ENCODE measurements at places on chromosomes 2 and 18. TPM values are rescaled to one million over a fixed set of nuclear protein-coding genes. Genes with fewer than 3 reads are reported as not detected.
A peak's percentile ranks its signal among the peaks of the same experiment; 100 is the strongest.

GDF7 gene
- not detected for polyA plus RNA-seq

GRCh38 chr2:122808286-122808969 lies 1053.0 kb downstream of the TSN start:
- DNase-seq, result no peak
- H3K36me3 ChIP-seq, result no peaks in the 10 kb centered on the region
- H3K4me3 ChIP-seq, result no peak overlapping the region
- no peak overlapping the region for H3K27ac ChIP-seq
- no peaks in the 10 kb centered on the region for H3K27me3 ChIP-seq
- no peaks in the 10 kb centered on the region for H3K4me1 ChIP-seq

DNA sequence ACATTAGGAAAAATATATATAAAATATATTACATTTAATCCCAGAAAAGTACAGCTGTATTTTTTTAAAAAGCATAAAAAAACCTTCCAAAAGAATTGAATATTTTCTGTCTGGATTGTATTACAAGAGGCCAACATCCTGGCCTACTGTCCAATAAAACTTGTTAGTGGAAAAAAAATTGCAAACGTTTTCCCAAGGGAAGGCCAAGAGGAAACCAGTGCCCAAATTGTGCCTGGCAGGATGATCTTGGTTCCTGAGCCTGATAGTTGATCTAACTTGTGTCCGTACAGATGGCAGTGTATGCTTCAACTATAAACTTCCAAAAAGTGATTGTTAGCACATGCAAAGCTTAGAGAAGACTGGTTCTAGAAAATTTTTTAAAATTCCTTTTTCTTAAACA lies 90.6 kb upstream of the LPIN2 start:
- peaks cover 8% of the 10 kb centered on the region for H3K4me1 ChIP-seq
- H3K27ac ChIP-seq, result no peak overlapping the region
- H3K4me3 ChIP-seq, result no peak overlapping the region
- no peak for DNase-seq
- H3K36me3 ChIP-seq, result no peaks in the 10 kb centered on the region

GRCh38 chr2:180006231-180006630 lies 866 bp downstream of the CWC22 start:
- no peak for DNase-seq
- H3K4me1 ChIP-seq, result peaks cover 18% of the 10 kb centered on the region
- no peaks in the 10 kb centered on the region for H3K36me3 ChIP-seq
- H3K4me3 ChIP-seq, result peak overlapping the region; percentile 91
- H3K27ac ChIP-seq, result peak overlapping the region; percentile 97

DNA sequence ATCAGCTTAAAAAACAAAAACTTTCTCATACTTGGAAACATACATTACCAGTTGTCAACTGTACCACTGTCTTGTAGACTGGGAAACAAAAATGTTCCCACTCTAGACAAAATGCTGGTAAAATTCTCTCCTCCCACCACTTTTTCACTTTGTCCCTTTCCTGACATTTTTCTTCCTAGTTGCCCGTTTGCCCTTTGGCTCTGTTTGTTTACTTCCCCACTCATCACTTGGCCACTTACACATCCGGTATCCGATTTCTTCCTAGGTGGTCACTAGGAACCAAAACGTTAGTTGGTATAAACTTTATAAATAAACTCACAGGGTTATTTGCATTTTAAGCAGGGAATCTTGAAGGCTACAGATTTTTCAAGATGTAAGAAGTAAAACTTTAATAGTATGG lies 84.9 kb downstream of the METTL4 start:
- no peaks in the 10 kb centered on the region for H3K4me1 ChIP-seq
- no peak for DNase-seq
- H3K27ac ChIP-seq, result no peak overlapping the region
- H3K27me3 ChIP-seq, result no peaks in the 10 kb centered on the region
- no peaks in the 10 kb centered on the region for H3K36me3 ChIP-seq

GRCh38 chr2:135985826-135986393 lies 484 bp upstream of the DARS1 start:
- no peaks in the 10 kb centered on the region for H3K36me3 ChIP-seq
- peak overlapping the region; percentile 97 for H3K27ac ChIP-seq
- H3K4me3 ChIP-seq, result peak overlapping the region; percentile 86
- no peak for DNase-seq
- peaks cover 12% of the 10 kb centered on the region for H3K4me1 ChIP-seq

GRCh38 chr2:106899786-106900530 lies 14.0 kb upstream of the ST6GAL2 start:
- no peak overlapping the region for H3K4me3 ChIP-seq
- H3K36me3 ChIP-seq, result no peaks in the 10 kb centered on the region
- no peak overlapping the region for H3K27ac ChIP-seq
- no peaks in the 10 kb centered on the region for H3K4me1 ChIP-seq
- no peaks in the 10 kb centered on the region for H3K27me3 ChIP-seq

GPAT2 gene
- polyA plus RNA-seq, result 0.06 TPM

DNA sequence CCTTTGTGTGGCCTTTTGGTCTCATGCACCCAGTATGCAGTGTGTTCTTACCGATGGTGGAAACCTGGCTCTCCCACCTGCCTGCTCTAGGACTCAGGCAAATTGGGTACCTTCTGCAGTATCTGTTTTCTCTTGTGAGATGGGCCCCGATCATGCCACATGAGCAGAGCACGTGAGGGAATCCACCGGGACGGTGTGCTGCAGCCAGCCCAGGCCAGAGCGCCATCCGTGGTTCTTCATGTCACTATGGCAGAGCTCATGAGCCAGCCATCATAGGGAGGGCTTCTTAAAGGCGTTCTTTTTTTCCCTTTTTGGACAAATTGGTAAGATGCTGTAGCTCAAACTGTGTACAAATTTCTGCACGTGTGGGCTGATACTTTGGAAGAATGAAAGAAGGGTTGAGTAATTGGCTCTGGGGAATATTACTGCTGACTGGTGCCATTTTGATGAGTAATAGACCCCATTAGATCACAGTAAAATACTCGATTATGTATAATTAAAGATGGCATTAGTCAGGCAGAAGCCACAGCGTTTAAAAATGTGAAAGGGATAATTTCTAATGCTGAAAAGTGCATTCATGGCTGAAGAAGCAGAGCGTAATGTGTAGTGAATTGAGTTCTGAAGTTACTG lies 19.2 kb downstream of the SH3RF3 start:
- H3K4me1 ChIP-seq, result no peaks in the 10 kb centered on the region
- no peak overlapping the region for H3K4me3 ChIP-seq
- DNase-seq, result no peak
- peaks cover 32% of the 10 kb centered on the region for H3K27me3 ChIP-seq

PDE11A gene
- 0.01 TPM for polyA plus RNA-seq

GRCh38 chr18:62061821-62062478 lies 124.9 kb downstream of the PIGN start:
- H3K4me3 ChIP-seq, result no peak overlapping the region
- no peaks in the 10 kb centered on the region for H3K36me3 ChIP-seq
- no peaks in the 10 kb centered on the region for H3K4me1 ChIP-seq
- no peaks in the 10 kb centered on the region for H3K27me3 ChIP-seq

- no peaks in the 10 kb centered on the region for H3K36me3 ChIP-seq
- peaks cover 53% of the 10 kb centered on the region for H3K4me1 ChIP-seq
Observed at GRCh38 chr18:31241900-31242409, 76.0 kb upstream of the DSG1 start.

ANKRD62 gene
- polyA plus RNA-seq, result not detected

DNA sequence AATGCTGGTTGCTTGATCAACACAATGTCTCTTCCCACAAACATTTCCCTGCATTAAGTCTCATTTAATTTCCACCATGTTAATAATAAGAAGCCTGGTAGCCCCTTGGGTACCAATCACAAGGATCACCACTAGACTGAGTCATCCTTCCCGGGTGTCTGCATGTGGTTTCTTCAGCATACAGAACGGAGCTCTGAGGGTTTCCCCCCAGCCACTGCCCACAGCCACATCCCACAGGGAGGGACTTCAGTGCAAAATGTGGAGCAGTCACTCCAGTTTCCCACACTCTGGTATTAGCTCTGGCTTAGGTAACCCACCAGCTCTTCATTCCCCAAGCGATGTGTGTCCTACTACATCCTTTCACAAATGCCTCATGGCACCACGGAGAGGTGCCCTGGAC lies 42.7 kb upstream of the POLE4 start:
- no peak overlapping the region for H3K27ac ChIP-seq
- no peaks in the 10 kb centered on the region for H3K27me3 ChIP-seq
- H3K36me3 ChIP-seq, result no peaks in the 10 kb centered on the region
- H3K4me1 ChIP-seq, result peaks cover 10% of the 10 kb centered on the region
- no peak for DNase-seq
- H3K4me3 ChIP-seq, result no peak overlapping the region

DNA sequence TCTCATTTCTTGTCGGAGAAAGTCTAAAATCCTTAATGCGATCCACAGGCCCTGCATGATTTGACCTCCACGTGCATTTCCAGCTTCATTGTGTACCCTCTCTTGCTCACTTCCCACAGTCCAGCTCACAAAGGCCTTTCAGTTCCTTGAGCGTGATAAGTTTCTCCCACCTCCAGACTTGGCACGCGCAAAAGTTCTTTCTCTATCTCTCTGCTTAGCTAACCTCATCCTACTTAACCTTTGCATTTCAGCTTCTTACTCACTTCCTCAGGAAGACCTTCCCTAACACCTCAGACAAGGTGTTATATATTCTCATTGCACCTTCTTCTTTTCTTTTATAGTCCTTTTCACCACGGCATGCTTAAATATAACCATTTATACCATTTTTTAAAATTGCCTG lies 124.8 kb upstream of the XPO1 start:
- no peak overlapping the region for H3K4me3 ChIP-seq
- H3K27ac ChIP-seq, result no peak overlapping the region
- H3K27me3 ChIP-seq, result no peaks in the 10 kb centered on the region
- H3K36me3 ChIP-seq, result no peaks in the 10 kb centered on the region
- no peak for DNase-seq

DNA sequence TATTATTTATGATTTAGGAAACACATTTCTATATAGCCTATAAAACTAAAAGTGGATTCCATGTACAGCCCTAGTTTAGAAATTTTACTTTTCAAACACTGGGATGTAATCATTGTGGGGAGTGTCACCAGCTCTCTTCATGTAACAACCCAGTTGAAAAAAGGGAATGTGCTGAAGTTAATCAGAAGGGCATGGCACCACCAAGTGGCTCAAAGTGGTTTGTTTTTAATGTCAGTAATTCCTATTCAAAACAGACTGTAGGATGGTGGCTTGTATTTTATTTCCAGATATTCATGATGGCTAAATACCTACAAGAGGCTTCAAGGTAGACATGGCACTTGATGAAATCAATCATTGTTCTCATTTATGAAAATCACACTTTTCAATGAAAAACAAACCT lies 58.1 kb upstream of the TMEM182 start:
- H3K36me3 ChIP-seq, result no peaks in the 10 kb centered on the region
- DNase-seq, result no peak
- H3K4me3 ChIP-seq, result no peak overlapping the region
- peaks cover 4% of the 10 kb centered on the region for H3K27me3 ChIP-seq
- peaks cover under 1% of the 10 kb centered on the region for H3K4me1 ChIP-seq

NAT8 gene
- polyA plus RNA-seq, result not detected

- H3K27me3 ChIP-seq, result no peaks in the 10 kb centered on the region
- H3K4me3 ChIP-seq, result no peak overlapping the region
- H3K27ac ChIP-seq, result no peak overlapping the region
- DNase-seq, result no peak
Observed at GRCh38 chr2:150204451-150204850, 283.0 kb downstream of the RND3 start.

- no peak overlapping the region for H3K27ac ChIP-seq
- H3K4me3 ChIP-seq, result no peak overlapping the region
- DNase-seq, result no peak
- no peaks in the 10 kb centered on the region for H3K4me1 ChIP-seq
Observed at GRCh38 chr18:28522236-28522635, 345.3 kb upstream of the CDH2 start.

GRCh38 chr2:101689114-101689825 lies 8.2 kb upstream of the MAP4K4 start:
- DNase-seq, result no peak
- H3K36me3 ChIP-seq, result no peaks in the 10 kb centered on the region
- H3K27ac ChIP-seq, result no peak overlapping the region
- H3K4me3 ChIP-seq, result no peak overlapping the region
- H3K27me3 ChIP-seq, result no peaks in the 10 kb centered on the region
- no peaks in the 10 kb centered on the region for H3K4me1 ChIP-seq

MOCOS gene
- 2.2 TPM for polyA plus RNA-seq

CIB4 gene
- polyA plus RNA-seq, result not detected

NTSR2 gene
- not detected for polyA plus RNA-seq

GRCh38 chr2:118881490-118882129 lies 34.2 kb upstream of the EN1 start:
- no peak overlapping the region for H3K4me3 ChIP-seq
- no peak overlapping the region for H3K27ac ChIP-seq
- peak; percentile 45 for DNase-seq
- H3K27me3 ChIP-seq, result peaks cover 15% of the 10 kb centered on the region

- H3K27me3 ChIP-seq, result no peaks in the 10 kb centered on the region
- no peaks in the 10 kb centered on the region for H3K4me1 ChIP-seq
- H3K36me3 ChIP-seq, result no peaks in the 10 kb centered on the region
- no peak overlapping the region for H3K4me3 ChIP-seq
Observed at GRCh38 chr2:151999053-151999452, 99.8 kb downstream of the CACNB4 start.

DNA sequence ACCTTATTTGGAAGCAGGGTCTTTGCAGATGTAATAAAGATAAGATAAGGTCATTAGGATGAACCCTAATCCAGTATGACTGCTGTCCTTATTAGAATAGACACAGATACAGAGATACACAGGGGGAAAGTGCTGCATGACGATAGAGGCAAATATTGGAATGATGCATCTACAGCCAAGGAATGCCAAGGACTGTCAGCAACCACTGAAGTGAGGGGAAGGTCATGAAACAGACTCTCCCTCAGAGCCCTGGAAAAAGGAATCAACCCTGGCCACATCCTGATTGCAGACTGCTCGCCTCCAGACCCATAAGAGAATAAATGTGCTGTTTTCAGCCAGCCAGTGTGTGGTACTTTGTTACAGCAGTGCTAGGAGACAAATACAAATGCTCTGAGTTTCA lies 14.8 kb downstream of the TMEM237 start:
- H3K4me3 ChIP-seq, result no peak overlapping the region
- no peak overlapping the region for H3K27ac ChIP-seq
- H3K4me1 ChIP-seq, result no peaks in the 10 kb centered on the region
- H3K36me3 ChIP-seq, result peaks cover 9% of the 10 kb centered on the region

ABCB11 gene
- 0.03 TPM for polyA plus RNA-seq

IL1RL2 gene
- polyA plus RNA-seq, result 1.5 TPM

DNA sequence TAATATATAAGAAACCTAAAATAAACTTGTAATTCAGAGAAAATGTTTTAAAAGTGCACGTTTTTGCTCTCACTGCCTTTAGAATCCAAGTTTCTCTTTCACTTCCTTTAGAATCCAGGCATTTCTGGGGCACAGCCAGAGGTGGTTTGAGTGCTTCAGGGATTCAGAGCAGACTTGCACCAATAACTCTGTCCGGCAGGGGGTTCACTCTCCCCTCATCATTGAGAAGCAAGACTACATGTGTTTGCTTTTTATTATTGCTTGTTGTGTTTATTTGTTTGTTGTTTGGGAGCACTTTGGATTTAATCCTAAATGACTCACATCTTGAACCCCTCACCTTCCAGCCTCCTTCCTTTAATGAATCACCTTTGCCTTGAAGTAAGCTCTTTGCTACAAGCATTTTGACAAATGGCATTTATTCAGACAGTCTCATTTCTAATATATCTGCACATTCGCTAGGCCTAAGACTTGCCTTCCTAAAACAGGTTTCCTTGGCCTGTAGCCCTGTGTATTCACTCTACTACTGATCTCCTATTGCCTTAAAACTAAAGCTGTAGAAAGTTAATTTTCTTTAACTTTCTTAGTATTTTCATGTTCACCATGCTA lies 233.5 kb upstream of the ATP5MC3 start:
- H3K4me1 ChIP-seq, result no peaks in the 10 kb centered on the region
- no peaks in the 10 kb centered on the region for H3K27me3 ChIP-seq
- H3K27ac ChIP-seq, result no peak overlapping the region
- no peak overlapping the region for H3K4me3 ChIP-seq
- no peak for DNase-seq
- H3K36me3 ChIP-seq, result no peaks in the 10 kb centered on the region

- H3K4me1 ChIP-seq, result no peaks in the 10 kb centered on the region
- no peak overlapping the region for H3K27ac ChIP-seq
- no peak for DNase-seq
- H3K4me3 ChIP-seq, result no peak overlapping the region
- H3K27me3 ChIP-seq, result no peaks in the 10 kb centered on the region
Observed at GRCh38 chr2:211982162-211982561, 556.4 kb downstream of the ERBB4 start.
